ENCODE measurements at places on chromosomes 6 and 20. TPM values are rescaled to one million over a fixed set of nuclear protein-coding genes. Genes with fewer than 3 reads are reported as not detected.

DNA sequence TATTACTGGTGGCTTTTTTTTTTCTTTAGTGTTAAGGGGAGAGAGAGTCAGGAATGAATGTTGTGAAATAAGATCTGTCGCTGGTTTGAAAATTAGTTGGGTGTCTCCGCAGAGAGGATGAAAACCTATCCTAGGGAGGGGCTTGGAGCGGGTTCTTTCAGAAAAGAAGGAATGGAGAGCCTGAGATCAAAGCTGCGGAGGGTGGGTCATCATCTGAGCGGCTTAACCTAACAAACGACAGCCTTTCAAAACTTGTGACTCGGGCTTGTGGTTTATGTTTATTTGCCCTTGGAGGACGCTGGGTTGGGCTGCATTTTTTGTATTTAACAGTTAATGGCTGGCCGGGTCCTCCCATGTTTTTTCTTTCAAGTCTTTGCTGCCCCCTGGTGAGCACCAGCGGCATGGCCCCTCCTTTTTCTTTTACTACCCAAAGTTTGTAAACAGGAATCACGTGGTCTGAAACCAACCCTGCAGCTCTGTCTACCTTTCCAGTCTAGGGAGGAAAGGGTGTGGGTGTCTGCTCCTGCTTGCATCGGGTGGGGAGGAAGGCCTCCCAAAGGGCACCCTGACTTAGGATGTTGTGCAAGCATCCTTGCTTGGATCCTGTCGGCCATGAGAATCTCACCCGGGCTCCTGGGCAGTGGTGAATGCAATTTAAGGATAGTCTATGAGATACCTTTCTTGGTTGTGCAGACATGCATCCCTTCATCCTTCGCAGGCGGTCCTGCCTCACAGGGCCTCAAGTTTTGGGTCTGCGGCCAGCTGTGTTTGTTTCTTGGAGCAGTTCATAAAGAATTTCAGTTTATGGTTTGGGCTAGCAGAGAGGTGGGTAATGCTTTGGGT, 2.2 kb downstream of the PIM1 start:
- no peaks in the 10 kb centered on the region for H3K27me3 ChIP-seq
- H3K36me3 ChIP-seq: peaks cover 12% of the 10 kb centered on the region
- peak overlapping the region; percentile 96 for H3K27ac ChIP-seq
- peak; percentile 84 for DNase-seq
- H3K4me3 ChIP-seq: peak overlapping the region; percentile 81

DNA sequence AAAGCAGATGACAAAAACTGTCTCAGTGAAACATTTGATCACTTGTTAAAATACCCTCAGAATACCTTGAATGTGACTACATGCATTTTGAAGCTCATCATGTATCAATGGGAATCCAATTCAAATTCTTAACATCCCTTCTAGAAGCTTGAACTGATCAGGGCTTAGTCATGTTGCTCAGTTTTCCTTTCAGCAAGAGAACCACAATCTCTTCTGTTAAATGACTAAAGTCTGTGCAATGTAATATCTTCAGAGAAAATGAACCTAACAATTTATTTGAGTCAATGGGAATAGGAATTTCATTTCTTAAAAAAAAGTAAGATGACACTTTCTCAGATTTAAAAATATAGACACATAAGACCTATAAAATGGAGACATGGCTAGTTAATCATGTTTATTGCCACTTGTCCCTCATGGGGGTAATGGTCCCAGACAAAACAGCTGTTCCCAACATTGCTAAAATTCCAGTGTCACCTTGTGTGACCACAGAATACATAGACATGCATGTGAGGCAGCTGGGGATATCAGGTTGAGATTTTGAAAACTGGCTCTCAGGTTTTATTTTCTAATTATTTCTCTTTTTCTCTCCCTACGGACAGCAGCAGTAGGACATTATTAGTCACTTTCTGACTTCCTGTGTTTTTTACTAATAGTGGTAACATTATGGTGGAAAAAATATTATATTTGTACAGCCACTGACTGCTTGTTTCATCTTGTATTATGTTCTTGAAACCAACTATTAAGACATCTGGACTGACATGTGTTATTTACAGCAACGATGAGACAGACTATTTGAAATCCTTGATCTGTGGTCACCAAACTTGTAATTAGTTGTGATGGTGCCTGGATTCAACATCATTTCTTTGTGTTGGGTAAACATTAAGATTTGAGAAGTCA, 192.5 kb downstream of the COL9A1 start:
- DNase-seq: no peak
- peaks cover 7% of the 10 kb centered on the region for H3K27me3 ChIP-seq
- H3K4me1 ChIP-seq: no peaks in the 10 kb centered on the region
- H3K27ac ChIP-seq: no peak overlapping the region
- no peak overlapping the region for H3K4me3 ChIP-seq
- H3K36me3 ChIP-seq: no peaks in the 10 kb centered on the region

- no peaks in the 10 kb centered on the region for H3K36me3 ChIP-seq
- peak; percentile 98 for DNase-seq
- H3K27ac ChIP-seq: peak overlapping the region; percentile 94
These were observed 58.6 kb upstream of the SNX9 start for GRCh38 chr6:157764178-157765068.

- no peaks in the 10 kb centered on the region for H3K27me3 ChIP-seq
- DNase-seq: no peak
- no peaks in the 10 kb centered on the region for H3K36me3 ChIP-seq
- H3K4me1 ChIP-seq: peaks cover 17% of the 10 kb centered on the region
These were observed 101.9 kb upstream of the NAA20 start for GRCh38 chr20:19915111-19915798.

GRCh38 chr6:126156973-126157372, 170.6 kb downstream of the TRMT11 start:
- no peaks in the 10 kb centered on the region for H3K4me1 ChIP-seq
- H3K27me3 ChIP-seq: no peaks in the 10 kb centered on the region
- no peak overlapping the region for H3K27ac ChIP-seq

- no peak overlapping the region for H3K4me3 ChIP-seq
- no peaks in the 10 kb centered on the region for H3K4me1 ChIP-seq
- no peak overlapping the region for H3K27ac ChIP-seq
- no peak for DNase-seq
- no peaks in the 10 kb centered on the region for H3K36me3 ChIP-seq
These were observed 10.2 kb downstream of the BTN3A1 start for GRCh38 chr6:26412228-26412627.

GRCh38 chr6:167294651-167295494, 3.8 kb downstream of the UNC93A start:
- no peak overlapping the region for H3K27ac ChIP-seq
- DNase-seq: no peak

- no peak overlapping the region for H3K4me3 ChIP-seq
- H3K4me1 ChIP-seq: no peaks in the 10 kb centered on the region
- no peak for DNase-seq
- no peaks in the 10 kb centered on the region for H3K27me3 ChIP-seq
- peaks cover 28% of the 10 kb centered on the region for H3K36me3 ChIP-seq
- no peak overlapping the region for H3K27ac ChIP-seq
These were observed 17.8 kb upstream of the ALDH8A1 start for GRCh38 chr6:134967711-134968110.

HLA-DOA gene
- total RNA-seq: 0.08 TPM

FILIP1 gene
- 0.26 TPM for total RNA-seq

CGA gene
- not detected for total RNA-seq

All from Panc1 (cell line).